ENCODE measurements at places on chromosomes 2 and 18.

- DNase-seq, result no peak
These were observed 639.9 kb downstream of the DCC start for GRCh38 chr18:52979892-52980291.

DNA sequence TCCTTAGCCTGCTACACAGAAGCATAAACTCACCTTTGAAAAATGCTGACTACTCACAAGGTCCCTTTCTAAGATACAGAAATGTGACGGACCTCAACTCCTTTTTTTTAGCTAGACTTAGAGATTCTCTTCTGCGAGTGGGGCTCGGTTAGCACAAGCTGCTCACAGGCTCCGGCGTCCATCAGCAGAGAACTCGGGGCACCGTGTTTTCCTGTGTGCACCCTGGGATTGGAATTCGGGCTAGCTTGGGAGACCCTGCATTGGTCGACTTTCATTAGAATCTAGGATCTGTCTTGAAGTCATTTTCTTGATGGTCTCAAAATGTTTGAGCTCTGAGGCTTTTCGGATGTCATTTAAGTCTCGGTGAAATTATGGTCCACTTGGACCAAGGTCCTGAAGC, 191.2 kb downstream of the GBX2 start:
- DNase-seq, result no peak

DNA sequence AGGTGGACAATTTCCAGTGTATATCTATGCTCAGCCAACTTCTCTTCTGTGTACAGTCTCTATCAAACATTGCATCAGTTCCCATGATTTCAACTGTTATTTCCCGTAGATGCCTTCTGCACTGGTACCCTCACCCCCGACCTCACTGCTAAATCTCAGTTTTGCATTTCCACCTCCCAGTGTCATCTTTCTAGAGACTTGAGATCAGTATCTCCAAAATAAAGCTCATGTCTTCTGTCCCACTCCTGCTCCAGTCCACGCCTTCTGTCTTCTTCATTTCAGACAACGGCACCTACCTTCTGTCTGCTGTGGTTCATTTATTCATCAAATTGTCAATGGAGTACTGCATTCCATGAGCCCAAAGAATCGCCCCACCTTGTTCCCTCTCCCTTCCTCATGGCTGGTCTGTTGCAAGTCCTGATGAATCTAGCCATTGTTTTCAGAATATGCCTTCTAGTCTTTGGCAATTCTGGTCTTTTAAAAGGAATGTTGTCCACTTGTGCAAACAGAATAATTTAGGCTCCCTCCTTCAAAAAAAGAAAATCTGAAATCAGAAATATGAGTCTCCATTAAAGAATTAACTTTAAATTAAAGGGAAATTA, 23.3 kb upstream of the NPAS2 start:
- no peak for DNase-seq

DNA sequence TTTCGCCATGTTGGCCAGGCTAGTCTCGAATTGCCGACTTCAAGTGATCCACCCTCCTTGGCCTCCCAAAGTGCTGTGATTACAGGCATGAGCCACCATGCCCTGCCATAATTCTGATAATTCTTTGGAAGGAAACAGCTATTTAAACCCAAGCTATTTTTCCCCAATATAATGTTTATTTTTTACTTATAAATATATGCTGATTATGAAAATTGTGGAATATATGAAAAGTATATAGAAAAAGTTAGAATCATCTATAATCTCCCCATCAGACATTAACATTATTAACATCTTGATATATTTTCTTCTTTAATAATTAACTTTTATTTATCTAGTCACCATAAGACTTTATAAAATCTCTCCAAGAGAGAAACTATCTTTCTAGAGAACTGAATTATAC, 41.2 kb downstream of the HADHB start:
- DNase-seq, result no peak

GRCh38 chr2:18519914-18520450, 40.5 kb downstream of the RDH14 start:
- no peak for DNase-seq

DNA sequence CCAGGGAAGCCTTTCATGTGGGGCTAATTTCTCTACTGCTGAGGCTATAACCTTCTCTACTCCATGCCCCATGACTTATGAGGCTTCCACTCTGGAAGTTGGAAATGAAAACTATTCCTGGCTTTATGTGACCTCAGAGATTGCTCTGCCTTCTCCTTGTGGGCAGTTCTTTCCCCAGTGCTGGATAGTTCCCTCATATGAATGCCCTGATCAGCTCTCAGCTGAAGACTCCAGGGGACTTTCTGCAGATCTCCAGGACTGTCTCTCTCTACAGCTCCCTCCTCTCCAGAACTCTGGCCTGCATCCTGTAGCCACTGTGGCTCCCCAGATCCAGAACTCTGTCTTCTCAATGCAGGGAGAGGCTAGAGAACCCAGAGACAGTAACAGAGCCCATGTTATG, 235.1 kb downstream of the SEPTIN10 start:
- DNase-seq, result no peak

DNA sequence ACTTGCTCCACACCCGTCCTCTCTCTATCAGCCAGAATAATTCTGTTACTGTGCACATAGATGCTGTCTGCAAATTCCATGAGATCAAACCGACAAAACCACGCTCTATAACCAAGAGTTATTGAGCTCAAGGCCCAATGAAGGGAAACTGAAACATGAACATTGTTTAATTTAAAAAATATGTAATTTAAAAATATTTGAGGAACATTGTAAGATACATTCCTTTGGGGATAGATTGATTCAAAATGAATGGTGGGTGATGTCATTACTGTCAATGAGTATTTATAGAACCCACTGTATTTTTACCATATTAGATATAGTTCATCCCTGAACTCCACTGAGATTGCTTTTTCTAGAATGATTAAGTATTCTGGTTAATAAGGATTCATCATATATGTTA, 50.4 kb downstream of the NCKAP5 start:
- no peak for DNase-seq

GRCh38 chr2:99597616-99598015, 107.8 kb upstream of the REV1 start:
- DNase-seq, result no peak

DNA sequence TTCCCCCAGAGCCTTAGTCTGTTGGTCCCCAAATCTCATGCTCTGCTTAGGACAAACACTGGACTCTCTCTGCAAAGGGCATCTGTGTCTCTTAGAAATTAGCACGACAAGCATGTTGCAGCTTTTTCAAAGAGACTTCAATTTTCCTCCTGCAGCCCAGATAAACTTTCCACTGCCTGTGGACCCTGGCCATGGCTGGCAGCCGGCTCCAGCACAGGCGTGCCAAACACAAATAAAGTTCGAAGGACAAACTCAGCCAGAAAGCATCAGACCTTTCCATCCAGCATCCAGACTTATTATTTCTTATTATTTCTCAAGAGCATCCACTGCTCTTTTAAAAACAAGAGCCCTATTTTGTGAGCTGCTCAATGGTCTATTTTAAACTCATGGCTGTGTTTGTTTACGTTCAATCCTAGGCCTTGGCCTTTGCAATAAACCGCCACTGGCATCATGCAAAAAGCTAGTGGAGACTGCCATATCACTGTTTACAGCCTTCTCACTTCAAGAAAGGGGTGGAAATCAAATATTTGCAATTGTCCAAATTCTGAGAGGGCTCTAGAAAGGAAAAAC, 300.8 kb downstream of the BCL11A start:
- no peak for DNase-seq

GRCh38 chr2:157058161-157058560, 199.3 kb upstream of the GALNT5 start:
- no peak for DNase-seq

- DNase-seq, result no peak
These were observed 37.7 kb downstream of the COBLL1 start for GRCh38 chr2:164803776-164804466.

- no peak for DNase-seq
These were observed 66.3 kb downstream of the UXS1 start for GRCh38 chr2:106127776-106128268.

- DNase-seq, result no peak
These were observed 10.5 kb upstream of the IL1A start for GRCh38 chr2:112794841-112795240.

DNA sequence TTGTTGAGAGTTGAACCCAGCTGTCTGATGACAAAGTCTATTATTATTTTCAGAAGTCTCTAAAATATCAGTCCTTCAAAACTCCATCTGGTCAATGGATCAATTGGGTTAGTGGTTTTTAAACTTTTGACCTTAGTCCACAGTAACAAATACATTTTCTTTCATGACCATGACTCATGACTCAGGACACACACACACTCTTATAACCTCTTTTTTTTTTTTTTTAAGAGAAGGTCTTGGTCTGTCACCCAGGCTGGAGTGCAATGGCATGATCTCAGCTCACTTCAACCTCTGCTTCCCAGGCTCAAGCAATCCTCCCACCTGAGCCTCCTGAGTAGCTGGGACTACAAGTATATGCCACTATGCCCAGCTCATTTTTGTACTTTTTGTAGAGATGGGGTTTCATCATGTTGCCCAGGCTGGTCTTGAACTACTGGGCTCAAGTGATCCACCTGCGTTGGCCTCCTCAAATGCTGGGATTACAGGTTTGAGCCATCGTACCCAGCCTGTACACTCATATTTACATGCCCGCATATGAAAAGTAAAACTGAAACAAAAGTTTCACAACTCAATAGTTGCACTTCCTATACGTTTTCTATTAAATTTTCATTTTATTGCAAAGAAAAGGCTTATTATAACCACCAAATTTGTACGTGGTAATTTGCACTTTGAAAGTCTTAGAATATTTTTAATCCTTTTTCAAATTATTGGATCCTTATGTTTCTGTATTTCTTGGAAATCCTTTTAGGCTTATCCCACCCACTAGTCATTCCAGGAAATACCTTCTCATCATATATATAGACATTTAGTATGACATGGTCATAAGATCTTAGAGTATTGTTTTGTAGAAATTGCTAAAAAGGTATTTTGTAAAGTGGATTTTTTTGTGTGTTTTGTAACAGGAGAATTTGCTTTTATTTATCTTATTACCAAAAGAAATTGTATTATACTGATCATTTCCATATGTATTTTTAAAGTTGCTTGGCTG, 199.0 kb downstream of the LPIN1 start:
- peak; percentile 3 for DNase-seq

GRCh38 chr2:195663007-195663406, 6.0 kb downstream of the SLC39A10 start:
- DNase-seq, result no peak
